NCI-H1436 treated with DMSO at 0.1 percent for 48 hours (cell line): ENCODE measurements at places on chromosomes 2 and 18.
A peak's percentile ranks its signal among the peaks of the same experiment; 100 is the strongest.

- no peak for DNase-seq
Observed at GRCh38 chr2:183035298-183035953, 2.8 kb downstream of the NCKAP1 start.

GRCh38 chr2:11481426-11481788 is 15.4 kb upstream of the E2F6 start:
- no peak for DNase-seq

GRCh38 chr2:83565626-83566025 is 893.5 kb downstream of the SUCLG1 start:
- no peak for DNase-seq

DNA sequence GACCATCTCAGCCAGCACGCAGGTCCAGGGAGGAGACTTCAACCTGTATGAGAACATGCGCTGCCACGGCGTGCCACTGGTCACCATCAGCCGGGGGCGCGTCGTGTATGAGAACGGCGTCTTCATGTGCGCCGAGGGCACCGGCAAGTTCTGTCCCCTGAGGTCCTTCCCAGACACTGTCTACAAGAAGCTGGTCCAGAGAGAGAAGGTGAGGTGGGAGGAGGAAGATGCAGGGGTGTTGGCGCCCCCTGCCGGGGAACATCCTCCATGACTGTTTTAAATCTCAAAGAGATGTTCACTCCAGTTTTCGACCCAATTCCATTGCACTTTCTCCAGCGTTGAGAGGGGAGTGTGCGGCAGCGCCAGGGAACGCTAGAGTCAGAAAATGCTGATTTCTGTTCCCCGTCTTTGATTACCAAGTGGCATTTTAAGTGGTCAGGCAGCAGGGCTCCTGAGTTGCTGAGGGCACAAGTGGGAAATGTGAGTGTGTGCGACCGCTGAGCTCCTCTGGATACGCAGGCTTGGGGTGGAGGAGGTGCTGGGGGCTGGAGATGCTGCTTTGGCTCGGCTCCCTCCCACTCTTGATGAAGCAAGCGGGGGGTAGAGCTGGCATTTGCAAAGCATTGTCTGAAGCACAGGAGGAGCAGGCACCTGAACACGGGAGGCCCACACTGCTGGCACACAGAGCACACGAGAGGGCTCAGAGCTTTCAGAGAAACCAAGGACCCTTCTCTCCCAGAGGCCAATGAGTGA is 27.7 kb upstream of the MAPRE3 start:
- DNase-seq = no peak

DNA sequence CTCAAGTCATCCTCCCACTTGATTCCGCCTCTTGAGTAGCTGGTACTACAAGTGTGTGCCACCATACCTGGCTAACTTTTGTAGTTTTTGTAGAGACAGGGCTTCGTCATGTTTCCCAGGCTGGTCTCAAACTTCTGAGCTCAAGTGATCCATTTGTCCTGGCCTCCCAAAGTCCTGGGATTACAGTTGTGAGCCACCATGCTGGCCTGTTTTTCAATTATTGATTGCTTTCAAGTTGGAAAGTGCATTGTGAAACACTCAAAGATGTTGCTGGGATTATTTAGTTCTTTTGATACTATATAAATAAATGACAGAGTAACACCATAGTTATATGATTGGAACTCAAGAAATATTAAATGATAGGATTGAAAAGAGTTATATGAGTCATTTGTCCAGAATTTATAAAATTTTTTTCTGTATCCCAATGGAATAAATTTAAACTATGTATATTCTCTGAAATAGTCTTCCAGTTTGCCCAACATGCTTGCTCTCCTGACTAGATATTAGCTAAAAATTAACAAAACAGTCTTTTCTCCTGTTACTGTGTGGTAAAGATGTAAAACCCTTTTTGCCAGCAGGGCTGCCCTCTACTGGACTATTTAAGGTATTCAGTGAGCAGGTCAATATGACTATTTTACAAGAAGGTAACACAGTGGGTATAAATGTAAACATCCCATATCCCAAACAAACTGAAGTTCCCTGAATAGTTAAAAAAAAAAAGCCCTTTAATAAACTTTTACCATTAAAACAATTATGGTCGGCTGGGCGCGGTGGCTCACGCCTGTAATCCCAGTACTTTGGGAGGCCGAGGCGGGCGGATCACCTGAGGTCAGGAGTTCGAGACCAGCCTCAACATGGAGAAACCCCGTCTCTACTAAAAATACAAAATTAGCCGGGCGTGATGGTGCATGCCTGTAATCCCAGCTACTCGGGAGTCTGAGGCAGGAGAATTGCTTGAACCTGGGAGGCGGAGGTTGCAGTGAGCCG is 42.7 kb downstream of the ACSL3 start:
- no peak for DNase-seq

DNA sequence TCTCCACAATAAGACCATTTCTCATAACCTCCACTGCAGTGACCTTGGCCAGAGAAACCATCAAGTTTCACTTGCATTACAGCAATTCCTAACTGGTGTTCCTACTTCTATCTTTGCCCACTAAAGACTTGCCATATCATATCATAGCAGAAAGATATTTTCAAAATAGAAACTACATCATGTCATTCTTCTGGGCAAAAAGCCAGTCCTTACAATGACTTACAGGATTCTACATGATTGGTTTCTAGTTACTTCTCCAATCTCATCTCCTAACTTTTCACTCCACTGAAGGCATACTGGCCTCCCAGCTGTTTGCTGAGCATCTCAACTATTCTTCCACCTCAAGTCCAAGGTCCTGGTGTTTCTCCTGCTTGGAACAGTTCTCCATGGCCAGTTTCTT is 151.4 kb downstream of the HNMT start:
- DNase-seq = no peak

GRCh38 chr18:11866764-11867163 is 15.6 kb downstream of the CHMP1B start:
- no peak for DNase-seq

- no peak for DNase-seq
Observed at GRCh38 chr2:50438259-50438658, 593.7 kb downstream of the NRXN1 start.

- DNase-seq = no peak
Observed at GRCh38 chr2:44620189-44620990, 258.6 kb downstream of the CAMKMT start.

GRCh38 chr2:149330127-149331022 is at the start of gene LYPD6:
Gene LYPD6 (plus strand): TSS chr2:149330587. CDS start chr2:149437709, 107,122 bp downstream.
- no peak for DNase-seq

DNA sequence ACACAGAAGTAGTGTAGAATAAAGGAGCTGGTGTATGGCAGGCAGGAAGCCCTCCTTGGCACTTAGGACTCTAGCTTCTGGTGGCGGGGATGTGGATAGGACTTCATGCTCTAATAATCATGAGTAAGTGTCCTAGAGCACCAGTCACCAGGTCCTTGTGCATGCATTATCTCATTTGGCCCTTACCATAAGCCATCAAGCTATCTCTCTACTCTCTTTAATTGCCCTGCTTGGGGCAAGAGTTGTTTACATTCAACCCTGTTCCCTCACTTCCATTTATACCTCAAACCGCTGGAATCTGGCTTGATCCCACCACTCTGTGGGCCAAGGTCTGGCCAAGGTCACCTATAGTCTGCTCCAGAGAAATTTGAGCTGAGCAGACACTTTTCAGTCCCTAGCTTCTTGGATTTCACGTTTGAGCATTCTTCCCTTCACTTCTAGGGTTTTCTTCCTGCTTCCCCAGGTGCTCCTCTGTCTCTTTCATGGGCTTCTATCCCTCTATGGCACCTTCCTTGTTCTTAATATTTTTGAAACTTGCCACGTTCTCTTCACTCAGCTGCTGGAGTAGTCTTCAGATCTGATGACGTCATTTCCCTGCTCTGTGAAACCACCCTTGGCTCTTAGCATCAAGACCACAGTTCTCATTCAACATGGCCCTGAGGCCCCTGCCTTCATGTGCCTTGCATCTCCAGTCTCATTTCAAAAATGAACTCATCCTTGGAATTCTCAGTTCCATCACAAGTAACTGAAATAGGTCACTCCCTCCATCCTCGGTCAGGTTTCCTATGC is 94.9 kb upstream of the GATA6 start:
- no peak for DNase-seq

DNA sequence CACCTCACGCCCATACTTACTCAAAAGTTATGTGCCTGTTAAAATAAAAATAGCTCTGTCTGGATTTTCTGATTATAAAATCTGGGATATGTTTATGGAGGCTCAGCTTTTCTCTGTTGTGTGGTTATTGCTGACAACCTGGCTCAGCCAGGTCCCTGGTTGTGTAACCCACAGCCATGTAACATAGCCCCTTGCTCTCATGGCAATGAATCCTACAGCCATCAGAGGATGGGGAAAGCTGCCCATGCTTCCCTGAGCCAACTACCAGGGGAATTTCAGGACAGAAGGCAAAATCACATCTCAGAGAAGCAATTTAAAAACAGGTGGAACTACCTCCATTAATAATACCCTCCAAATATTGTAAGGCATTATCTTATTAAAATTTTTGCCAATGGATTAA is 29.7 kb downstream of the ST8SIA5 start:
- no peak for DNase-seq

GRCh38 chr2:101272045-101272784 is 19.5 kb downstream of the CNOT11 start:
- DNase-seq = no peak

DNA sequence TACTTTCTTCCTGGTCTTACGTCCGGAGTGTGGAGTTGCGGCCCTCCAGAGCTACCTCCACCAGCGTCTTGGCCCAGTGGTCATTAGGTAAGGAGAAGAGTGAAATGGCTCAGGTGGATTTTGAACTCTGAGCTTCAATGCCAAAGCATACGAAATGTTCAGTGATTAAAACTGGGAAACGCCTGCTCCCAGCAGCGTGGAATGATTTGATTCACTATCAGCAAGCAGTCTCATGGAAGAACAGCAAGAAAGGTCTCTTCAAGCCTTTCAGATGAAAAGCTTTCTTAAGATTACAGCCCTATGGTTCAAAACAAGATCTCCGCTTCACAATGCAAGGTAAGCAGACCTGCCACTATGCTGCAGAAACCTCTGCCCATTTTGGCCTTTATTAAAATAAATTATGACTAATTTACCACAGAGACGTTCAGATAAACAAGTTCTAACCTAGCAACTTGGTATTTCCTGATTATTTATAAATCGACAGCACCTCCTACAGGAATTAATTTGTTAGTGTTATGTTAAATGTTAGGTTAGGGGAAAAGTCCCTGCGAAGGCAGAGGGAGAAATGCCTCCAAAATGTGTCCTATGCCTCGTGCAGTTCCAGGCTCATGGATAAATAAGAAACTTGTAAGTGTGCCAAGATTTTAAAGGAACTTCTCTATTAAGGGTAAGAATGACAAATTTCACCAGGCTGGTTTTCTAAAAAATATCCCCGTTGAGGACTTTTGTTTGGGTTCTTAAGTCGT is 10.1 kb downstream of the SP9 start:
- no peak for DNase-seq

- peak; percentile 91 for DNase-seq
Observed at GRCh38 chr2:234690569-234691213, 193.8 kb upstream of the ARL4C start.

DNA sequence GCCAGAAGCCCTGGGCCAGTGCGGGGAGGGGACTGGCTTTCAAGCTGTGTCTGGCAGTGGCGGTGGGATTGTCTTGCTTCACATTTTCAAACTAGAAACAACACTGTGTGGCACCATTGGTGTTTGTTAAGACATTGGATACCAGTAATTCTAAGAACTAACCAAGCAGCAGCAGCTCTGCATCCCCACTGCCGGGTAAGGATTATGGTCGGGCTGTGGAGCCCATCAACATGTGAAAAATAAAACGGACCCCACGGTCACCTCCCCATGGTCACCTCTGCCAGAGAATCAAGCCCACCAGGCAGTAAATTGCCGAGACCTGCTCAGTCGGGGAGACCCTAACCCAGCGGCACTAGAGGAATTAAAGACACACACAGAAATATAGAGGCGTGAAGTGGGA is 65.3 kb downstream of the C18orf63 start:
- no peak for DNase-seq

GRCh38 chr2:55431982-55432627 is 12.4 kb upstream of the CCDC88A start:
- DNase-seq = no peak

DNA sequence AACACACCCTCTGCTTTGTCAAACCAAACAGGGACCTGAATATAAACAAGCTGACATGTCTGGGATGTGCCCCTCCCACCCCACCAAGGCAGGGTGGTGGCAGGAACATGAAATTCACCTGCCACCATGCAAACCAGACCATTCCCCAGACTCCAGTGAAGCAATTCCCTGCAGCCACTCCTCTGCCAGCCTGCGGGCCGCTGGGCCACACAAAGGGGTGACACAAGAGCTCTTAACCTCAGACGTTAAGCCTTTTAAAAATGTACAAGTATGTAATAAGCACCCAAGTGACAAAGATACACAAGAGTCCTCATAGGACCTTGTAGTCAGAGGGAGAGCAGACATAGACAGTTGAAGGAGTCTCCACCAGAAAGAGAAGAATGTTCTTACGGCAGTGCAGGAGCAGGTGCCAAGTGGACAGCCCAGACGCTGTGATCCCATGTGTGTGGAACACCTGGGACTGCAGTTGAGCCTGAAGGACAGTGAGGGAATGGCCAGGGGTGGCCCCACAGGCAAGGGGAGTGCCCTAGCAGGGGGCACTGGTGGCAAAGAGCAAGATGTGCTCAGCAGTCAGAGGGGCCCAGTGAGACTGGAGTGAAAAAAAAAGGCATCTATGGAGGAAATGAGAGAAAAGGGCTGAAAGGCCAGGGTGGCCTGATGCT is 36.9 kb downstream of the CRACDL start:
- DNase-seq = no peak

GRCh38 chr2:217905395-217905794 is 97.4 kb downstream of the TNS1 start:
- DNase-seq = no peak

DNA sequence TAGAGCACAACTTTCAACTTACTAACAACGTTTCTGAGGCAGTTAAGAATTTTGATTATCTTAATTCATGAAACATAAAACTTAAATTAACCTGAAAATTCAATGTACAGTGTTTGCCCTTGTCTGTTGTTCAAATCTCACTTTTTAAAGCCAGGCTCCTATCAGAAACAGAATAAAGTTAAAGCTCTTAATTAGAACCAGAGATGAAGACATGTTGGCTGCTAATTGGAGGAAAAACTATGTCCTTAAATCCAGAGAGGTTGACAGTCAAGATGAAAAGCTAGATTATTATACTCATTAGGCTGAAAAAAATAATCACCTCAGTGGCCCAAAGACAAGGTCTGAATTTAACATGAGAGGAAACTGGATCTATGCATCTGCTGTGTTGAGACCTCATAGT is 52.3 kb downstream of the SOWAHC start:
- no peak for DNase-seq

- DNase-seq = no peak
Observed at GRCh38 chr2:169815849-169816248, 8.9 kb downstream of the METTL5 start.
